CD4-positive, alpha-beta T cell (primary cell): ENCODE measurements at places on chromosomes 4 and X.

GRCh38 chr4:119587796-119588195, 40.8 kb downstream of the PDE5A start:
- no peak for DNase-seq

- peak; percentile 24 for DNase-seq
Observed at GRCh38 chr4:148052448-148052847, 320.6 kb downstream of the ARHGAP10 start.

GRCh38 chr4:59968796-59969195, 1231.3 kb upstream of the ADGRL3 start:
- no peak for DNase-seq

- DNase-seq, result no peak
Observed at GRCh38 chrX:7159149-7159861, 11.4 kb upstream of the PUDP start.

GRCh38 chr4:80608281-80608980, 272.9 kb downstream of the CFAP299 start:
- no peak for DNase-seq

GRCh38 chr4:179867300-179867878, 2375.8 kb upstream of the TENM3 start:
- DNase-seq, result no peak

- DNase-seq, result no peak
Observed at GRCh38 chr4:43242606-43243005, 350.1 kb downstream of the GRXCR1 start.

DNA sequence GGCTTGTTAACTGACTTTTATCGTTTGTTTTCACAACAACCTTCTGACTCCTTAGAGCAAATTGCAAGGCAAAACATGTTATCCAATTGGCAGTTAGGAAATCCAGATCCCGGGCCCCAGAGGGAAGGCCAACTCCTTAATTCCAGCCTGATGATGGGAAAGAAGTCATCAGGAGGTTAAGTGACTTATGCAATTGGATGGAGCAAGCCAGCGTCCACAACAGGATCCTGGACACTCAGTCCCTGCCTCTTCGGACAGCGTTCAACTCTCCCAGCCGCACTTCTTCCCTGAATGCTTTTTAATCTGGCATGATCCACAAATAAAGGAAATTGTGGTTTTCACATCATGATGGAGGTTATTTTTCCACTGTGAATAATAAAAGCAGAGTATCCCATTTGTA, 310.1 kb downstream of the RAB28 start:
- DNase-seq, result no peak

GRCh38 chr4:56757261-56757746, 64.2 kb downstream of the SPINK2 start:
- peak; percentile 51 for DNase-seq

GRCh38 chr4:118373614-118374255, 20.9 kb upstream of the PRSS12 start:
- DNase-seq, result no peak
